ENCODE measurements at places on chromosomes 16 and 17.

DNA sequence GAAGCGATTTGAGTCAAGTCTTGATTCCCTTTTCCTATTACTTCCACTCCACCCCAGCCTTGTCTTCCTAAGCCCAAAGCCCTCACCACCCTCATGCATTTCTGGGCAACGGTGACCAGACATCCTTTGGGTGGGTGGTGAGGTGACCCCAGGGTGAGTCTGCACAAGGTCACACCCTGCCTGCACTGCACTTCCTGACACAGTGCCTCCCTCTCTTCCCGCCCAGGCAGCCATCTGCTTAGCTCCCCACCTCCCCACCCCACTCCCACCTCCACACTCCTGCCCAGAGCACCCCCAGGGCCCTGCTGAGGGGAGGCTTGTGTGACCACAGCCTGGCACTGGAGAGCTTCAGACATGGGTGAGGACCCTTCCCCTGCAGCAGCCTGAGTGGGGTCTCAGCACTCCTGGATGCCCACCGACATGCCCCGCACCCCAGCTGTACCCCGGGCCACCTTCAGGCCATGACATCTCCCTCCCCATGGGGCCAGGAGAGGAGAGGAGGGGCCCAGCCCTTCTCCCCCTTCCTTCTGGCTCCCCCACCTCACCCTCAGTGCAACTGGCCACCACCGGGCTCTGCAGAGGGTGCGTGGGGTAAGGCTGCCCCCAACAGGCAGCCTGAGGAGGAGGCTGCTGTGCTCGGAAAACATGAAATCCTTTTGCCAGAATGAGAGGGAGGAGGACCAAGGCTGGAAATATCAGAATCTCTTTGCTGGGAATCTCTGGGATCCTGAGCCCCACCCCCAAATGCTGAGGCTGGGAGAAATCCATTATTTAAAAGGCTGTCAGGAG lies 68.6 kb downstream of the CCT6B start:
- no peak for DNase-seq

- no peak for DNase-seq
Observed at GRCh38 chr16:58836427-58836826, 102.3 kb upstream of the GOT2 start.

GRCh38 chr16:79165506-79165905 lies 435.0 kb downstream of the MAF start:
- DNase-seq: no peak

DNA sequence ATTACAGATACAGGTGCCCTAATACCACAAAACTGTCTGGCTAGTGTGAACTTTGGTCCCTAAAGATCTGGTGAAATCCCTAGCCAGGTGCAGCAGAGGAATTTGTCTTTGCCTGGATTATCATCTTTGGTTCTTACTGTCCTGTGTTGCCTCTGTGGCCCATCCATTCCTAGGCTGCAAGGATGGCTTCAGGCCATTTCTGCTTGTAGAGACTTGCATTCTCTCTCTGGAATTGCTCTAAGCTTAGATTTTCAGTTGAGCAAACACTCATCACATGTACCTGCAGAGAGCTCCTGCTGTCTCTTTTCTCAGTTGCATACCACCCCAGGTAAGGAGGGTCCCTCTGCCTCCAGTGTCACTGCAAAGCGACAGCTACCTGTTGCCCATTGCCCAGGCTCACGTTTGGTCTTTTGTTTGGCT lies 114.9 kb downstream of the PRKCA start:
- no peak for DNase-seq

DNA sequence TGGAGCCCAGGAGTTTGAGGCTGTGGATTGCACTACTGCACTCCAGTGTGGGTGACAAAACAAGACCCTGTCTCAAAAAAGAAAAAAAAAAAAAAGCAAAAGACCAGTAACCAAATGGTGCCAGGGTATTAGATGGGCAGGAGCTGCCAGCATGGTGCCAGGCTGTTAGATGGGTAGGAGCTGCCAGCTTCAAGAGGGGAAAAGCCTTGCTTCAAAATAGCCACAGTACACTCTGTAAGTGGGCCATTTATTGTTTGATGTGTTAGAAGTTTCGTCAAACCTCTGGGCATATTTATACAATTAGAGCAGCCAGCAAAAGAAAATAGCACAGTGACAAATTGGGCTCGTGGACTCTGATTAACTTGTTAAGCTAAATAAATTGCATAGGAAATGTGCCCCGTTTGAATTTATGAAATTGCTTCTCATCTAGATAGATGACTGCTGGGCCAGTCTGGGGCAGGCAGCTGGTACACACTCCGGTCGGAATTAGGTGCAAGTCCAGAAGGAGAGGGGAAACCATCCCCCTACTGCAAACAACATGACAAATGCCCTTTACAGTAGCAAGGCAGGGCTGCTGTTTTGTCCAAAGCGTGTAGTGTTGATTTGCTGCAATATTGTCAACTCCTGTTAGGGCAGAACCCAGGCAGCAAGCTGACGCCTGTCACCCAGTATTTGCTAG lies 126.3 kb upstream of the IRX3 start:
- DNase-seq: no peak

GRCh38 chr17:28986714-28987655 lies 18.8 kb downstream of the SEZ6 start:
- DNase-seq: no peak

- no peak for DNase-seq
Observed at GRCh38 chr16:72959301-72959996, 88.5 kb downstream of the ZFHX3 start.

DNA sequence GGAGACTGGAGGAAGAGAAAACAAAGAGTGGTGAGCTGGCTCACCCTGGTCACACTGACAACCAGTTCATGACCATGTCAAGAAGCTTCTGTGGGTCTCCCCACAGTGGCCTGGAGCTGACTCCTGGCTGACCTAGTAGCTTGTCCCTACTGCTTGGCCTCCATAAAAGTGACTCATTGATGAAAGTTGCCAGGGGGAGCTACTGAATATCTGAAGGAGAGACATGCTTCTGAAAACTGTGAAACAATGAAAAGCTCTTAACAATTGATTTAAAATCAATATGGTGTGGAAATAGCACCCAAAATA lies 22.0 kb downstream of the SMPD3 start:
- no peak for DNase-seq

- no peak for DNase-seq
Observed at GRCh38 chr16:79918916-79919315, 318.4 kb upstream of the MAF start.

DNA sequence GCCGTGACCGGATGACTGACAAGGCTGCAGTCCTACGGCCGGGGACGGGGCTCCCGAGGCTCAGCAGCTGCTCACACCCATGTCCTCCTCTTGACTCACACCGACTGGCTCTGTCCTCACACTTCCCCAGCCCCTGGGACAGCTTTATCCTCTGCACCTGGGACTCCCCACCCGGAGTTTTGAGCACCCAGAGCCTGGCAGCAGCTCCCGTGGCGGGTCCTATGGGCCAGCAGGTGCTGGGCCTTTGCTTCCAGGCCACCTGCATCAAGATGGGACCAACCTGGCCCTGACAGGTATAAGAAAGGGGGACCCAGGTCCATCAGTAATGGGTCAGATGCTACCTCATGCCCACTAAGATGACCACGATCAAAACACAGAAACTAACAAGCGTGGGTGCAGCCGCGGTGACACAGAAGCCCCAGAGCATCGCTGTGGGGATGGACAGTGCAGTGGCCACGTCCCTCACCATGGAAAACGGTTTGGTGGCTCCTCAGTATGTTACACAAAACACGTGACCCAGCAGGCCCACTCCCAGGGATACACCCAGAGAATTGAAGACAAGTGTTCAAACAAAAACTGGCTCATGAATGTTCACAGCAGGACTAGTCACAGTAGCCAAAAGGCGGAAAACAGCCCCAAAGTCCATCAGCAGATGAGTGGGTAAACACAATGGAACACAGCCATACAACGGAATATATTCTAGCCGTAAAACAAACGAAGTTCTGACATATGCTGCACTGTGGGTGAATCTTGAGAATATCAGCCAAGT lies 3.3 kb upstream of the NOTUM start:
- no peak for DNase-seq

DNA sequence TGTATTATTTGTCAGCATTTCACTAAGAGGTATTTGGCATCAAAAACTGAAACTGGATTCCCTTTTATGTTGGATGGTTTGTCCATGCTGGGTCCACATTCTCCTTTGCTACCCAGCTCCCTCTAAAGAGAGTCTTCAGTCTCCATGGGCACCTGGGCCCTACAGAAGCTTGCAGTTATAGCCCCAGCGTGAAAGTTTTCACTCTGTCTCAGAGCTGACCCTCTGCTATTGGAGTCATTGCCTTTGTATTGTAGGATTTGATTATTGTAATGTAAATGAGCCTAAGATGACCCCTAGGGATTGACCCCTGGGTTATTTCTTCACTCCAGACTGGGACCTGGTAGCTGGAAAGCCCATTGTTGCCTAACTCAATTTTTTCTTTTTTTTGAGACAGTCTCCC lies 1026.5 kb upstream of the EEF2KMT start:
- no peak for DNase-seq

- no peak for DNase-seq
Observed at GRCh38 chr17:76213491-76213890, 26.8 kb downstream of the RNF157 start.

- no peak for DNase-seq
Observed at GRCh38 chr16:19929062-19929511, 44.4 kb upstream of the GPRC5B start.

DNA sequence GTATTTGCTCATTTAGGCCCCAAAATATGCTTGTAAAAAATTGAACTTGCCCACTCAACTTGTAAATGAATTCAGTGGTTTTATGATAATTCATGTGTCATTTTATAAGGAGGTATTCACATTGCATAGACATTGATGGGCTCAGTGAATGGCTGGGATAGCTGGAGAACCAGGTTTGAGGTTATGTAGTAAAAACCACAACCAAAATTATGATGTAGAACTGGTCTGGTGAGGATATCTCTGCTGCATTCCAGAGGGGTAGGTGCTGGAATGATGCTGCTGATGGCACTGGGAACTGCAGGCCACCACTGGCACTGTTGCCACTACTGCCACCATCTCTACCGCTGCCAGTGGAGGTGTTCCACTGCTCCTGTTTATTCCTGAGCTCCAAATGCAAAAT lies 21.5 kb upstream of the RABEP1 start:
- DNase-seq: no peak

DNA sequence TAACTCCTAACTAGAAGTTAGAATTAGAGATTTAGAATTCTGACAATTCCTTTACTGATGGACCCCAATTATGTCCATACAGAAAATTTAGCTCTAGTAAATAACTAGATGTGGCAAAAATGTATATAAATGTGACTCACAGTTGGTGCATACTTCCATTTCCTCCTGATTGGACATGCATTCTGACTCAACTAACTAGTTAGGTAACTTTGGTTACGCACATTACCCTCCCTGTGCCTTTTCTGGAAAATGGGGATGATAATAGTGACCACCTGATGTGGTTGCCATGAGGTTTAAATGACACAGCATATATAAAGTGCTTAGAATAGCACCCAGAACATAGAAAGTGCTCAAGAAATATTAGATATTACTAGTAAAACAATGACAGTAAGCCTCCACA lies 550.0 kb upstream of the SALL1 start:
- DNase-seq: no peak

GRCh38 chr17:17713839-17714238 lies 32.6 kb downstream of the RAI1 start:
- DNase-seq: no peak

DNA sequence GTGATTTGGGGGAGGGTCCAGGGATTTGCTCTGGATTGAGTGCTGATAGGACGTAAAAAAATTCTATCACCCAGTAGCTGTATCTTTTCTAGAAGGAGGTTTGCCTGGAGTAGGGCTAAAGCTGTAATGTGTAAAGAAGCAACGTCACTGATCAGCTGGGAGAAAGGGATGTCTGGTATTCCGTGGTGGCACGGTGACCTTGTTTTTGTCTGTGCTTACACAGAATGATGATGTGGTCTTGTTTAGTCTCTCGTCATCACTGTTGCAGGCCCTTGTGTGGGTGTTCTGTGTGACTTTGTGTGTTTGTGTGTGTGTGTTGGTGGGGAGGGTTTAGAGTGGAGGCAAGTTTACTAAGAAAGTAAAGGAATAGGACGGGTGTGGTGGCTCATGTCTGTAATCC lies 22.5 kb upstream of the ARHGAP17 start:
- DNase-seq: no peak

DNA sequence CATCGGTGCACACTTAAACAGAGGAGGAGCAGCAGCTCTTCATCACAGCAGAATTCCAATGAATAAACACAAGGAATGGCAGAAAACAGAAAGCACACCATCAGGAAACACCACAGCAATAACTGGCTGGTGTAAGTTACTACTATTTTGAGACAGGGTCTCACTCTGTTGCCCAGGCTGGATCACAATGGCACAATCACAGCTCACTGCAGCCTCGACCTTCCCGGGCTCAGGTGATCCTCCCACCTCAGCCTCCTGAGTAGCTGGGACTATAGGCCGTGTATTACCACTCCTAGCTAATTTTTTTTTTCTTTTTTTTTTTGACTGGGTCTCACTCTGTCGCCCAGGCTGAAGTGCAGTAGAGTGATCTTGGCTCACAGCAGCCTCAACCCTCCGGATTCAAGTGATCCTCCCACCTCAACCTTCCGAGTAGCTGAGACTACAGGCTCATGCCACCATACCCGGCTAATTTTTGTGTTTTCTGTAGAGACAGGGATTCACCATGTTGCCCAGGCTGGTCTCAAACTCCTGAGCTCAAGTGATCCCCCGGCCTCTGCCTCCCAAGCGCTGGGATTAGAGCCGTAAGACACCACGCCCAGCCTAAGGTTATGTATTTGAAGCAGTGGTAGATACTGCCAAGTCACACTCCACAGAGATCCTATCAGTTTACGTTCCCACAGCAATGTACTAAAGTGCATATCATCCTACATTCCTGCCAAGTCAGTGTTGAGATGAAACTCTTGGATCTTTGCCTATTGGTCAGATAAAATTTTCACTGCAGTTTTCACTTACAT lies 20.7 kb downstream of the TRAP1 start:
- no peak for DNase-seq

DNA sequence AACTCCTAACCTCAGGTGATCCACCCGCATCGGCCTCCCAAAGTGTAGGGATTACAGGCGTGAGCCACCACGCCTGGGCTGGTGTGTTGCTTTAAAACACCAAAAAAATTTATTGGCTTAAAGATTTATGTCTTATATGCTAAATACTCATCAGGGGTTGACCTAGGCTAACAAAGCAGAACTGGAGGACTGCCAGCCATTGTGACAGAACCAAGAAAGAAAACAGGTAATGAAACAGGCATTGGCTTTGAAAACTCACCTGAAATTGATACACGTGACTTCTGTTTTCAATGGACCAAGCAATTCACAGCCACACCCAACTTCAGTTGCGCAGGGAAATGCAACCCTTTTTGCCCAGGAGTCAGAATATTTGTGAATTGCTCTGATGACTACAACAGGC lies 4.9 kb upstream of the PHAF1 start:
- no peak for DNase-seq
